Adrenal gland (tissue), 19 donors: ENCODE measurements at places on chromosomes 13 and 19. TPM values are rescaled to one million over a fixed set of nuclear protein-coding genes. Genes with fewer than 3 reads are reported as not detected.

Gene ZNF610
- polyA plus RNA-seq = 13.6 TPM

Gene ZNF223
- 4.9 TPM for polyA plus RNA-seq

Gene SMIM44
- polyA plus RNA-seq = not detected

Gene CKM
- not detected for polyA plus RNA-seq

Gene WDR88
- polyA plus RNA-seq = 0.03 TPM

DNA sequence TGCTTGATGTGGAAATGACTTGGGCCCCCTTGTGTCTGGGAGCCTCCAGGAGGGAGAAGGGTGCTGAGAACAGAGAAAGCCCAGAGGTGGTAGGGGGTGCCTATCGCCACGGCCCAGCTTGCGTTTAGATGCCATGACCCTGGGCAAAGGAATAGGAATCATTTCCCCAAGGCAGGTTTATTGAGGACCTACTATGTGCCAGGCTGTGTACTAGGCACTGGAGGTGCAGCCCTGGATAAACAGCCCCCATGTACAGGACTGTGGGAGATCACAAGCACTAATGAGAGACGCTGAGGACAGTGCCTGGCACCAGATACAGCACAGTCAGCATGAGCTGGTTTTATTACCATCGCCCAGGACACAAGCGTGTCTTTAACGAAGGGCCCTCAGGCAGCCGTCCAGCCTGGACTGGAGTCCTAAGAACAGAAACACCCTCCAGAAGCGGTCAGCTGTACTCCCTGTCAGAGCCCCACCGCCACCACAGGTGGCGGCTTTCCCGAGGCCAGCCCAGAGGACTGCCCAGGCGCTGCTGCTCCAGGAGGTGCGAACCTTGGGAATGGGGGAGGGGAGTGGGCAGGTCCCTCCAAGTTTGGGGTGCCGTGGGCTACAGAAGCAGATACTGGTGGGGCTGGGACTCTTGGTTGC, 4.6 kb downstream of the TMEM147 start:
- H3K27ac ChIP-seq = no peak overlapping the region
- H3K36me3 ChIP-seq = no peaks in the 10 kb centered on the region
- DNase-seq = peak; percentile 61
- no peaks in the 10 kb centered on the region for H3K27me3 ChIP-seq
- H3K4me1 ChIP-seq = peaks cover 13% of the 10 kb centered on the region
- H3K4me3 ChIP-seq = no peak overlapping the region

GRCh38 chr13:70191034-70191433, 82.8 kb upstream of the KLHL1 start:
- no peaks in the 10 kb centered on the region for H3K36me3 ChIP-seq
- no peaks in the 10 kb centered on the region for H3K27me3 ChIP-seq
- no peak overlapping the region for H3K4me3 ChIP-seq
- H3K4me1 ChIP-seq = no peaks in the 10 kb centered on the region

GRCh38 chr19:51701468-51702100, 8.5 kb downstream of the SPACA6 start:
- no peaks in the 10 kb centered on the region for H3K27me3 ChIP-seq
- no peak overlapping the region for H3K4me3 ChIP-seq
- no peak for DNase-seq
- H3K27ac ChIP-seq = peak overlapping the region; percentile 97

DNA sequence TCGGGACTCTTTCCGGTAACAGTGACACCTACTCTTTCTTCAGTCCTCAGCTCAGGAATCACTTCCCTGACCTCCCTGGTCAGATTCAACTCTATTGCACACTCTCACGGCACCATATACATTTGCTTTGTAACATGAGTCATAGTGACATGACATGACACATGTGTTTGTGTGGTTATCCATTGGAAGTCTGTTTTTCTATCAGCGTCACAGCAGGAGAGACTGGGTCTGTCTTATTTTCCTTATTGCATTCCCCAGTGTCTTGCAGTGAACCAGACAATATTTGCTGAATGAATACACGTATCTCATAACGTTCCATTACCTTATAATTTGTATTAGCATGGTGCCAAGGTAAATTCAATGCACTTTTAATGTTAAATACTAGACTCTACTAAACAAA, 102.0 kb downstream of the DCLK1 start:
- DNase-seq = no peak
- H3K4me3 ChIP-seq = no peak overlapping the region
- no peak overlapping the region for H3K27ac ChIP-seq
- H3K4me1 ChIP-seq = no peaks in the 10 kb centered on the region
- no peaks in the 10 kb centered on the region for H3K36me3 ChIP-seq
- no peaks in the 10 kb centered on the region for H3K27me3 ChIP-seq

GRCh38 chr19:4375164-4376027, 25.0 kb downstream of the SH3GL1 start:
- H3K27me3 ChIP-seq = no peaks in the 10 kb centered on the region
- peak overlapping the region; percentile 88 for H3K27ac ChIP-seq
- H3K4me1 ChIP-seq = peaks cover 95% of the 10 kb centered on the region
- H3K36me3 ChIP-seq = no peaks in the 10 kb centered on the region

DNA sequence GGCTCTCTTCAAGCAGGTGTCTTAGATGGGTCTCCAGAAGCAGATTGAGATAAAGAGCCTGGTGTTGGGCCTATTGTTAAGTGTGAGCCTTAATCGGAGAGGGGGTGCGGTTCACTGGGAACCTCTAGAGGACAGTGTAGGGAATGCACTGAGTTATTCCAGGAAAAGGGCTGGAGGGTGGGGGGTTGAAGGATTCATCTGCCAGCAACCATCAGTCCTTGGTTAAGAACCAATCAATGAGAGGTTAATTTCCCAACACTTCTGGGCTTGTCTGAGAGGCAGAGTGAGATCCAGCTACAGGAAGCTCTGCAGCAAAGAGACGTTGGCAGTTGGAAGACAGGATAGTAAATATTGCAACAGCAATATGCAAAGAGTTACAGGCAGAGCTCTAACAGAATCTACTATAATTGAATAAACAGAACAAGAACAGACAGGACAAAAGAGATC, 28.7 kb downstream of the CYP4F2 start:
- peak; percentile 57 for DNase-seq
- H3K27ac ChIP-seq = no peak overlapping the region
- peaks cover 12% of the 10 kb centered on the region for H3K27me3 ChIP-seq
- H3K4me1 ChIP-seq = no peaks in the 10 kb centered on the region
- no peak overlapping the region for H3K4me3 ChIP-seq
- H3K36me3 ChIP-seq = no peaks in the 10 kb centered on the region

DNA sequence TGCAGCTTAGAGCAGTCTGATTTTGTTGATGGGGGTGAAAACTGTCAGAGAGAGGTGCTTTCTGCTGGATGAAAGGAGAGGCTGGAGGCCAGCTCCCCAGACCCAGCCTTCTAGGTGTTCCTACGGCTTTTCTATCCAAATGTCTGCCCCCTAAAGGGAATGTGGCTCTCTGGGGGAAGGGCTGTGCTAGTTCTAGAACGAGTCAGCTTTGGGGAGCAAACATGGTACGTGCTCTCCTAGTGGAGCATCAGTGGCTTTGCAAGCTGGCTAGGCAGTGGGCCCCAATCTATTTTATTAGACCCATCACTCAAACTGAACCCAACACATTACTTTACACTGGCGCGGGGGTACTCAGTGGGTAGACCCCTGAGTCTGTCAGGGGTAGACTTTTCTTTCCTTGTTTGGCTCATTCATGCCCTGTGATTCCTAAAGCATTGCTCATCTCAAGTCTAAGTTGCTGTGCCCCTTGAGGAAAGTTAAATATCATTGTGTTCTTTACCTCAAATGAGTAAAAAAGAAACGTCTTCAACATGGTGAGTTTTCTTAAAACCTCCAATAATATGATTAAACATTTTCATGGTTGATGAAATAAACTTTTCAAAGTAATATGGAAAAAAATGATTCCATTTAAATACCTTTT, 254.9 kb downstream of the DLEU7 start:
- no peak overlapping the region for H3K4me3 ChIP-seq
- DNase-seq = no peak
- peaks cover 9% of the 10 kb centered on the region for H3K4me1 ChIP-seq
- H3K27ac ChIP-seq = no peak overlapping the region
- H3K36me3 ChIP-seq = no peaks in the 10 kb centered on the region
- no peaks in the 10 kb centered on the region for H3K27me3 ChIP-seq

DNA sequence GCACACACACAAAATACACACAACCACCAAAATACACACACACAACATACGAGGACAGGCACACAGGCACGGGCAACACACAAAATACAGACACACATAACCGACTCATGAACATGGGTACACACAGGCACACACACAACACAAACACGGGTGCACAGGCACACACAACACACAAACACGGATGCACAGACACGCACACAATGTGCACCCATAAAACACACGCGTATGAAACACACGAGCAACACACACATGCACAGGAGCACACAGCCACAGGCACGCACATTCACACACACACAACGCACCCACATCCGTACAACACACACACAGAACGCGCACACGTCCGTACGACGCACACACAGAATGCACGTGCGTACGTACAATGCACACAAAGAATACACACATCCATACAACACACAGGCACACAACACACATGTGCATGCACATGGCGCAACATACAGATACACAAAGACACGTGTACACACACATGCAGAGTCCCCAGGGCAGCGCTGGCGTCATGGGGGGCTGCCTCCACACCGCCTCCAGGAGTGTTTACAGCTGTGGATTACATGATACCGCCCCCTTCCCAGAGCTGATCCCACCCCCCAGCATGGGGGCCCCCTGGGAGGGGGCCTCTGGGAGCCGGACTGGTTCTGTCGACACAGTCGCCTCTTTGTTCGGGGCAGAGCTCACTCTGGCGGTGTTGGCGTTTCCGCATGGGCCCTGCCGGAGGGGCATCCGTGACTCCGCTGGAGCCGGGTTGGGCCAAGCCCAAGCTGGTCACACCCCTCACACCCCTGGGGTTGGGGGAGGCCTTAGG, 2.9 kb downstream of the SBNO2 start:
- H3K4me3 ChIP-seq = peak overlapping the region; percentile 99
- no peaks in the 10 kb centered on the region for H3K36me3 ChIP-seq
- no peaks in the 10 kb centered on the region for H3K27me3 ChIP-seq
- peak overlapping the region; percentile 100 for H3K27ac ChIP-seq

GRCh38 chr13:24160458-24161009, at the start of gene SPATA13:
TSS of gene SPATA13 (plus strand) at chr13:24160720. CDS start at chr13:24222930, 62,210 bp downstream.
- H3K36me3 ChIP-seq = no peaks in the 10 kb centered on the region
- H3K27ac ChIP-seq = peak within 1 kb of the TSS; percentile 86
- H3K27me3 ChIP-seq = no peaks in the 10 kb centered on the region
- peak; percentile 93 for DNase-seq
